Stimulated activated CD8-positive, alpha-beta memory T cell treated with anti-CD3 and anti-CD28 coated beads, Interleukin-7, amount 100 ng/mL, for 1 hour (primary cell): ENCODE measurements at places on chromosomes 3 and 15.
A peak's percentile ranks its signal among the peaks of the same experiment; 100 is the strongest.

- DNase-seq: no peak
Measured at GRCh38 chr3:185340751-185341150, 22.2 kb upstream of the MAP3K13 start.

GRCh38 chr3:124895756-124896155, 8.6 kb upstream of the ITGB5 start:
- DNase-seq: no peak

DNA sequence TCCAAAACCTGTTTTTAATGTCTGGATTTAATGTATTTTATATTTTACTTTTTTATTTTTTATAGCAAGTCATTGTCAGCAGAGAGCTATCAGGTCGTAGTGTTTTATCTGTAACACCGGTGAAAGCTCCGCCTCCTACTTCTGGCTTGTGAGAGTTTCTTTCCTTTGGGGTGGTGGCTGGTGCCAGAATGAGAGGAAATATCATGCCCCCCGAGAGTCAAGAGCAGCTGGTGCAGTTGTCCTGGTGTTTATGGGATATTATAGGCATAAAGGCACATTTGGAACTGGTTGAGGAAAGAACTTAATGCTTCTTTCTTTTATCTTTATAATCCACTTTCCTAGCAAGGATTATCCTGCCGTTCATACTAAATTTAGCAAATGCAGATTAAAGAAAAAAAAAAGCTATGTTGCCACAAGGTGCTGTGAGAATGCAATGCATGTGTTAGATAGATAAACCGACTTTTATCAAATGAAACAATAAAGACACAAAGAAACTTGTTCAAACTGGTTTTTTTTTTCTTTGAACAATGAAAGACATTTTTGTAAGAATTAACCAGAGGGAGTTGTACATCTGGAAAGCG, 260.1 kb upstream of the PLSCR5 start:
- DNase-seq: no peak

DNA sequence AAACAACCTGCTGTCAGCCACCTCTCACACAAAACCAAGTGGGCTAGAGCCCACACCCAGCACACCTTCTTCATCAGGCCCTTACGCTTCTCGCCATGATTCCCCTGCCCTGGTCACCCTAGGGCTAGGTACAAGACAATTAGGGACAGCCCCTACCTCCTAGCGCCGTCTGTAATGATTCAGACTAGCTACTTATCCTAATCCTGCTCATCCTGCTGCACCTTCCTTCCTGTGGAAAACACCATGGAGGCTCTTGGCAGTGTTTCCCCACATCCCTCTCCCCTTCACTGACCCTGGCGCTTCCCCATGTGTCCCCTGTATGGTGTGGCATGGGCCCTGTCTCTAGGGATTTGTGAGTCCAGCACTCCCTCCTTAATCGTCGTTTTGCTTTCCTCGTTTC, 39.6 kb upstream of the ICE2 start:
- no peak for DNase-seq

- no peak for DNase-seq
Measured at GRCh38 chr3:124246949-124247348, 255.0 kb upstream of the ROPN1 start.

DNA sequence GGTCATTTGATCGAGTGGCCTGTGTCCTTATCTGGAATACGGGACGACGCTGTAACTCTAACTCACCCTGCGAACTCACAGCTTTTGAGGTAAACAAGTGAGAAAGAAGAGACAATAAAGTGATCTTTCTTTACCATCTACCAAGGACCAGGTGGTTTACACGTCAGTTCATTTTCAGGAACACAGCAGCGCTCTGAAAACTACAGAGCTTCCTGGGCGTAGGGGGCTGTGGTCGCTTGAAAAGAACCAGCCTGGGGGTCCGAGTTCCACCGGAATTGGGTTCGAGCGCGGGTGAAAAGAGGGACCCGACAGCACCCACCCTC, 357 bp downstream of the KIAA1143 start:
- no peak for DNase-seq

DNA sequence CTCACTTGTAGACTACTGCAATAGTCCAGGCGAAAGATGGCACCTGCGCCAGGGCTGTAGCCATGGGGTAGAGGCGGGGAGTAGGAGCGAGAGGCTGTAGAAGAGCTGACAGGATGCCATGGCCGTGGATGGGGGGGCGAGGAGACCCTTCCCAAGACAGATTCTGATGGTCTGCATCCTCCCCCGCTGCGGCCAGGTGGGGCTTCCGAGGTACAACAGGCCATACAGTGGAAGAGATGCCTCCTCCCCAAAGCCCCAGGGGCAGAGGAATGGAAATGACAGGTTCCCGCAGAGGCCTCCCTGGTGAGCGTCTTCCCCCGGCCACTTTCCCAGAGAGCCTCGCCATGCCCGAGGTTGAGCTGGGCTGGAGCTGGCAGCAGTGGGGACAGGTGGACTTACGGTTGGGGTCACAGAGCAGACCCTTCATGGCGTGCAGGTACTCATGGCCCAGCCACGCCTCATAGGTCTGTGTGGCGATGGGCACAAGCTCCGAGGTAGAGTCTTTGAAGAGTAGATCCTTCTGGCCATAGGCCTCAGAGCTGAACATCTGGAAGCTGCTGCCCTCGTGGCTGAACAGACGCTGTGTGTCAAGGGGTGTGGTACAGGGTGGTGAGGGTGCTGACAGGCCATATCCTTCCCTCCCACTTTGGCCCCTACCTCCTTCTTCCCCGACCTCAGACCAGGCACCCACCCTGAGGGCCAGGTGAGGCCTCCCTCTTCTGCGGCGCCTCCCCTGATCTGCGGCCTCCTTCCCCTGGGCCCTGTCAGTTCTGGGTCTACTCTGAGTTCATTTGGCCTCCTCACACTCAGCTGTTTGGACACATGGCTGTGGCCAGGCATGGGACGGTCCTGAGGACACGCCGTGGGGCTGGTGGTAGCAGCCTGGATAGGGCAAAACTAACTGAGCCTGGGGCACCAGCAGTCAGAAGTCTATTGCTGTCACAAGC, 13.6 kb downstream of the MELTF start:
- no peak for DNase-seq

DNA sequence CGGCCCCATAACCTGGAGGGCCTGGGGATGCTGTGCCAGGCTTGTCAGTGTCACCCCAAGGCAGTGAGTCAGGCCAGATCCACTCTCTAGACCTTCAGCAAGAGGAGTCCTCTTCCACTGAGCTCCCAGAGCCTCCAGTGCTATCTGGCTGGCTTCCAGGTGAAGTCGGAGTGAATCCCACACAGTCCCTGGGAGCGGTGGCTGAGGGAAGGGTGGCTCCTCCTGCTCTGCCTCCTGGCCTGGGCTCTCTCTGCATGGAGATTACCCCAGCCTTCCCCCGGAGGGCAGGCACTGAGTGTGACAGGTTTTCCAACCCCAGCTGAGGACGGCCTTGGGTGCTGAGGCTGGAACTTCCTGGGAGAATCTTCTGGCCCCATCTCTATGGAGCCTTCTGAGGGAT, 82.7 kb downstream of the EPHB1 start:
- DNase-seq: no peak

GRCh38 chr3:31945738-31946052, 35.4 kb downstream of the OSBPL10 start:
- no peak for DNase-seq

DNA sequence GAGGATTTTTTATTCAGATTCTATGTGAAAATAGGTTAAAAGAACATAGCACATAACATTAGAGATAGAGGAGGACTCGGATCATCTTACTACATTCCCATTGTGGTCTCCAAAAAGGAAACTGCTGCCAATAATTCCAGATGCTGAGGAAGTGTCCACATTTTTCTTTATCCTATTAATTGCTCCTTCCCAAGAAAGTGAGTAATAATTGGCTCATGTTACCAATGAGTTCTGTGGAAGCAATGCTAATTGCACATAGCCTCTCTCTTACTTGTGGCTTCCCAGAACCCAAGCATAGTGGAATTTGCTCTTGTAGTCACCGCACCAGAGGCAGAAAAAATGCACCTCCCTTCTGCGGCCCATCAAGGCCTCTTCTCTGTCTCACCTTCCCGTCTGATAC, 208.4 kb downstream of the PLOD2 start:
- no peak for DNase-seq

- DNase-seq: no peak
Measured at GRCh38 chr3:119235151-119235550, 5.5 kb downstream of the B4GALT4 start.

DNA sequence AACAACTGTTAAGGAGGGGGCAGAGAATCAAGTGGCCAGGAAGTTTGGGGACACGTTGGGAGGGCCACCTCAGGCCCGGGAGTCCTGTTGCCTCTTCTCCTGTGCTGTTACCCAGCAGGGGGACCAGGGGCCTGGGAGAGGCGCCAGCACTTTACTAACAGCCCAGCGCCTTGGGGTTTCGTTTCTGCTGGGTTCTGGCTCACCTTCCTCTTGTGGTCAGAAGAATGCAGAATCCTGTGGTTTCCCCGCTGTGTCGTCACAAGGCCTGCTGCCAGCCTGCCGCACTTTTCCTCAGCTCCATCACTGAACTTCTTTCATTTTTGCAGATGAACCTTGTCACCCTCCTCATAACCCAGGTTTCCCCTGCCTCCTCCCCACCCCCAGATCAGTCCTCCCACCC, 67.7 kb downstream of the SLC30A4 start:
- DNase-seq: peak; percentile 37

DNA sequence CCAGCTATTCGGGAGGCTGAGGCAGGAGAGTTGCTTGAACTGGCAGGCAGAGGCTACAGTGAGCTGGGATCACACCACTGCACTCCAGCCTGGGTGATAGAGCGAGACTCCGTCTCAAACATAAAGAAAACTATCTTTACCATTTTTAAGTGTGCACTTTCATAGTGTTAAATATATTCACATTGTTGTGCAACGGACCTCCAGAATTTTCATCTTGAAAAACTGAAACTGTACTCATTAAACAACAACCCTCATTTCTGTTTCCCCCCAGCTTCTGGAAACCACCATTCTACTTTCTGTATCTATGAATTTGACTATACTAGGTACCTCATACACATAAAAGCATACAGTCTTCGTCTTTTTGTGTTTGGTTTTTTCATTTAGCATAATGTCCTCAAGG, 375.1 kb downstream of the SHQ1 start:
- DNase-seq: no peak

GRCh38 chr3:195042743-195043606, 228.0 kb downstream of the XXYLT1 start:
- no peak for DNase-seq

GRCh38 chr3:17013571-17013970, 128.8 kb downstream of the PLCL2 start:
- no peak for DNase-seq

- no peak for DNase-seq
Measured at GRCh38 chr3:36733162-36733696, 31.1 kb downstream of the DCLK3 start.

DNA sequence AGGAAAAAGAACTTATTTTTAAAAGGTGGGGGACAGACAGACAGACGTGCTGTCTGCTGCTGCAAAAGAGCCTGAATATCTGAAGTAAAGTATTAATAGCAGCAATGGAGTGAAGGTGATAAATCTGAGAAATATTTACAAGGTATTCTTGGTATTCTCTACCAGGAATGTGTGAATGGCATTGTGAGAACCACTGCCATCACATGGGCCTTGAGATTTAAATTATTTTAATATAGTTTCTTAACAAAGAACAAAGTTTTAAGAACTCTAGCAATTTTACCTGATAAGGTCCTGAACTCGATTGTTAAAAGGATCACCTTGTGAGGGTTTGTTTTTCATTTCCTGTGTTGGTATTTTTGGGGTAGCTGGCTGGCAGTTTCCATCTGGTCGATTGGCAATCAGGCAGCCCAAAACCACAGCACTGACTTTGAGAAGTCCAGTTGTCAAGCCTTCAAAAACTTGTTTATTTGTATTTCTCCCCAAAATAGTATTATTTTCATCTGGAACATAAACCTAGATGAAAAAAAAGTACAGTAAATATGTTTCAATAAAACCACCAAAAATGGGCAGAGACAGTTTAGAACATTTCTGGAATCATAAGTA, 97.3 kb downstream of the ISL2 start:
- DNase-seq: no peak

- no peak for DNase-seq
Measured at GRCh38 chr15:70036585-70037291, 61.0 kb downstream of the TLE3 start.

GRCh38 chr3:90080988-90081387, 973.6 kb downstream of the EPHA3 start:
- DNase-seq: no peak

DNA sequence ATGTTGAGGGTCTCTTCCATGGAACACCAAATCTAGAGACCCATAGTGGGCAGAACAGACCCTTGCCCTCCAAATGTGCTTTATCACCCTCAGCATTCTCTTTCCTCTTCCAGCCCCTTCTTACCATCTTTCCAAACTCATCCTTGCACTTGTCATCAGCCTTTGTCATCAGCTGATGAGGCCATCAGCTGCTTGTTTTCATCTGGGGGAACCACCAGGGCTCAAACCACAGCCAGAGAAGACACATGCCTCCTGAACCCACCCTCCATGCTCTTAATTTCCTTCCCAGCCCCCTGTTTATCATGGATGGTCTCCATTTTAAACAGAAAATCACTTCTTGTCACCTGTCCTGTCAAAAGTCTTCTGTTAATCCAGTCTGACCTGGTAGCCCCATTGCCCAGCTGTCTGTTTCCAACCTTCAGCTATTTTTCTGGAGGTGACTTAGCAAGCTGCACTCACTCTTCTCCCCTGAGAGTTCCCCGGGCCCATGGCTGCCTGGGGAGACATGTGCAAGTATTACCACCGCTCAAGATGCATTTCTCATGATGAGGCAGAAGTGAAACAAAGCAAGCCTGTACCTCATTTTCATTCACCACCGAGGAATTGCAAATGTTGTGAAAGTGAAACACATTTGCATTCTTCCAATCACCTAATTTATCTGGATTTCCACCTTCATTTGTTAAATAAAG, 14.7 kb upstream of the SYNM start:
- no peak for DNase-seq

- DNase-seq: no peak
Measured at GRCh38 chr3:123347691-123348264, 101.1 kb downstream of the ADCY5 start.

GRCh38 chr3:124281453-124282316, 289.8 kb upstream of the ROPN1 start:
- no peak for DNase-seq

DNA sequence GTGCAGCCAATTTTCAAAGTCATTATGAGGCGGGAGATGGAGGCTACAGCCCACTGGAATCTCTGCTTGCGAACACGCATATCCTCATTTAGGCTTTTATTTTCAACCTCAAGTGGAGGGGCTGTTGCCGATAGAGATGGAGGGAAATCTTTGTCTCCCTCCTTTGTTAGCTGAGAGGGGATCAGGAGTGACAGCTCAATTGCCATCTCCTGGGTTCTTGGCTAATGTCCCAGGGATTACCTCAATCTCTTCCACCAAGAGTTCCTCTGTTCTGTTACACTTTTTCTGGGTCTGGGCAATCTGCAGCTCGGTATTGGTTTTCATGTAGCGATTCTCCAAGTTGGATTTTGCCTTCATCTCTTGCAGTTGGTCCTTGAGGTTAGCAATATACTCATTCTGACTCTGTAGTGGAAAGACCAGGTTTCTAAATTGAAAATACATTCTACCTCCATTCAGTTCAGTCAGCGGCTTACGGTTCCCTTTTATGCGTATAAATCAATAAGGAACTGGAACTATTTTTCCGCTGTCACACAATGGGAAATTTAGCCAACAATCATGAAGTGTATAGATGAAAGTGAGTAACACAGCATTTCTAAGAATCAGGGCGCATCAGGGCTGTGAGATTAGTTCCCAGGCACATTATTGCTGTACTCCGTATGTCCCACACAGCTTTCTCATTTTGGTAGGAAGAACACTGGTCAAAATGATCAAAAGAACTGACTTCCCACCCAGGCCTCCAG, 36.2 kb upstream of the RPL35A start:
- DNase-seq: no peak

GRCh38 chr3:88019024-88019423, 39.8 kb downstream of the CGGBP1 start:
- DNase-seq: no peak
